Smooth muscle cell of bladder (primary cell): ENCODE measurements at places on chromosomes 2 and 18. TPM values are rescaled to one million over a fixed set of nuclear protein-coding genes. Genes with fewer than 3 reads are reported as not detected.

The MRO gene
- under 0.01 and 0.18 TPM in 2 replicates for total RNA-seq

The STPG4 gene
- total RNA-seq = 0.28 and 0.37 TPM in 2 replicates

The LHCGR gene
- not detected in 2 replicates for total RNA-seq

The CDH2 gene
- total RNA-seq = 33.7 and 72.4 TPM in 2 replicates

The CCDC68 gene
- 6.9 and 27.0 TPM in 2 replicates for total RNA-seq

The POTEI gene
- under 0.01 TPM in 1 of 2 replicates, not detected in the other for total RNA-seq

The DLGAP1 gene
- total RNA-seq = 0.09 and 0.14 TPM in 2 replicates

The NTSR2 gene
- total RNA-seq = under 0.01 TPM in 1 of 2 replicates, not detected in the other

The AQP12A gene
- not detected in 2 replicates for total RNA-seq

The GCG gene
- 0.14 TPM in 1 of 2 replicates, not detected in the other for total RNA-seq

The VAMP5 gene
- 32.8 and 39.0 TPM in 2 replicates for total RNA-seq

The BCL2 gene
- total RNA-seq = 2.0 and 2.2 TPM in 2 replicates

The INO80B gene
- 14.9 and 16.4 TPM in 2 replicates for total RNA-seq

The HTR2B gene
- total RNA-seq = 6.0 and 10.8 TPM in 2 replicates

The PIEZO2 gene
- total RNA-seq = 86.7 and 97.7 TPM in 2 replicates

The SERPINE2 gene
- total RNA-seq = 376 and 786 TPM in 2 replicates

The AGXT gene
- 0.14 TPM in 1 of 2 replicates, not detected in the other for total RNA-seq

The ELOA2 gene
- under 0.01 TPM in 1 of 2 replicates, not detected in the other for total RNA-seq

The COL3A1 gene
- 5,666 and 6,441 TPM in 2 replicates for total RNA-seq

The ALPG gene
- not detected in 2 replicates for total RNA-seq

The ATP8B1 gene
- total RNA-seq = 8.2 and 18.6 TPM in 2 replicates

The ROCK2 gene
- total RNA-seq = 40.5 and 52.5 TPM in 2 replicates
